Esophagus squamous epithelium (tissue), 5 donors: ENCODE measurements at places on chromosomes 11 and 22. TPM values are rescaled to one million over a fixed set of nuclear protein-coding genes. Genes with fewer than 3 reads are reported as not detected.

The RFPL2 gene
- not detected for total RNA-seq

DNA sequence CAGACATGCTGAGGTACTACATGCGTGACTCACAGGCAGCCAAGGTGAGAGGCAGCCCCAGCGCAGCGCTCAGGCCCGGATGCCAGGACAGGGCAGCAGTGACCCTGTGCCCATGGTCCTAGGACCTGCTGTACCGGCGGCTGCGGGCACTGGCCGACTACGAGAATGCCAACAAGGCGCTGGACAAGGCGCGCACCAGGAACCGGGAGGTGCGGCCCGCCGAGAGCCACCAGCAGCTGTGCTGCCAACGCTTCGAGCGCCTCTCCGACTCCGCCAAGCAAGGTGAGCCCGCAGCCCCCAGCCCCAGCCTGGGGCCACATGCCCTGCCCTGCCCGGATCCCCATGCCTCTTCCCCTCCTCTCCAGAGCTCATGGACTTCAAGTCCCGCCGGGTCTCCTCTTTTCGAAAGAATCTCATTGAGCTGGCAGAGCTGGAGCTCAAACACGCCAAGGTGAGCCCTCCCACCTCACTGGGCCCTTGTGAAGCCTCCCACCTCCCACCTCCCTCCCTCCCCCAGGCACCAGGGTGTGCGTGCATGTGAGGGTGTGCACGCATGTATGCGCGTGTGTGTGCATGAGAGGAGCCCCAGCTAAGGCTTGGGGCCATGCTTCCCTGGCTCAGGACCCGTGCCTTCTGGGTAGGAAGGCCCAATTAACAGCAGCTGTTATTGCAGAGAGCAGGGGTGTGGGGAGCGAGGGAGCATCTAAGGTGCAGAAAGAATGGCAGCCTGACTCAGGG lies 5.3 kb downstream of the CFL1 start:
- no peak for DNase-seq

DNA sequence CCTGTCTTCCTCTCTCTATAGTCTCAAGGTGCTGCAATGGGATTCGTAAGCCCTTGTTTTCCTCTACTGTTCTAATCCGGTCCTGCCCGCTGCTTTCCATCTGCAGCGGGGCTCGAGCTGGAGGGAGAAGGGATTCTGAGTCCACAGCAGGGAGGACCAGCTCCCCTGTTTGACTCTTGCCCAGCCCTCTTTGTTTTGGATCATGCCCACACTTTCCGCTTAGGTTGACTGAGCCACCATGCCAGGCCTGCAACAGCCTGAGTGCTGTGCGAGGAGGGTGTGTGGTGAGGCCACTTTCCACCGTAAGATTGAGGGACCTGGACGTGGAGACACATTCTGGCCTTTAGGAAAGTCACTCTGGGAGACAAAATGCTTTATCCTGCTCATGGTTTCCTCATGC lies 58.3 kb downstream of the CEP164 start:
- DNase-seq, result no peak

DNA sequence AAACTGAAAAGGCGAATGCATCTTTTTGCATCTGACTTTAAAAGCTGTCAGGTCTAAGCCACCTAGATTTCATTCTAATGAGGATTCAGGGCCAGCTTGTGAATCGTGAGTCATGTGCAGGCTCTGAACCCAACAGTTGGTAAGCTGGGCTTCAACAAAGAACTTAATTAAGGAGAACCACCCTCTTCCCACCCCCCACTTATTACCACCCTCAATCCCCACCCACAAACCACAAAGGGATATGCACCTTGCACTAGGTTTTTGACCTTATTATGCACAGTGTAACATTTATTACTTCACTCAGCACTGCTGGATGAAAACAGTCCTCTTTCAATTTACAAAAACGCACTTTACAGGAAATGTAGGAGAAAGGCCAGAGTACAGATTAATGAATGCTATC lies 94.1 kb upstream of the LIN7C start:
- DNase-seq, result no peak

DNA sequence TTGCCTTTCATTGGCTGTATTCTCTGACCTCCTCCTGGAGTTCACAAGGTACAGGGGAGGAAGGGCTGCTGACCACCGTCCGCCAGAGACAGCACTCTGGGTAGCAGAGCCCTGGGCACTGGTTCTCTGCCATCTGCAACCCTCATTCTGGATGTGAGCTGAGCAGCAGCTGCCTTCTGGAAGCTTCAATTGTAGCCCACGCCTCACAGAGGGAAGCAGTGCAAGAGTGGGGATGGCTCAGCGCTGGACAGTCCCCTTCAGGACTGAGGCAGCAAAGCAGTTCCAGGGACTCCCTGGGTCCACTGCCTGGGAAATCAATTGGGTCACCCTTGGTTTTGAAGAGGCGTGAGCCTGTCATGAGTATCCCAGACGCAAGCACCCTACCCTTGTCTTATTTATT lies 346.2 kb downstream of the CADM1 start:
- no peak for DNase-seq

- no peak for DNase-seq
Measured at GRCh38 chr11:69312453-69313404, 18.8 kb downstream of the MYEOV start.
